ENCODE measurements at places on chromosomes 5 and 9.

DNA sequence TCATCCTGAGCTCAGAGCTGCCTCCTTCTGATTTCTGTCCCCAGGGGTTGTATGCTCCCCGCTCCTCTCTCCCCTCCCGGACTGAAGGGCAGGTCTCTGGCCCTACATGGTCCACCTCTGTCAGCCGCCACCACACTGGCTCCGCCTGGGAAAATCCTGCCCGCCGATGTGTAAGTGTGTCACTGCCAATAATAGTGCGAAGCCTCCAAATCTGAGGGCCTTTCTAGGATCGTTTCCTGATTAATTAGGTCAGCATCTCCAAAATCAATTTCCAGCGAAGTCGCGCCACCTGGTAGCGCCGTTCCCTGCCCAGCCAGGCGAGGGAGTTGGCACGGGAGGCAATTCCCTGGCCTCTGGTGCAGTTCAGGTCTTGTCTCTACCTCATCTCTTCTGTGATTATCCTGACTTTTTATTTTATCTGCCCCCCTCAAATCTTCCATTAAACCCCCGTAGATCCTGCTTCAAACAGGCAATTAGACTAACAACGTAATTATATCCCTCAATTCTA is 73.5 kb downstream of the ZNF618 start:
- DNase-seq, result no peak

DNA sequence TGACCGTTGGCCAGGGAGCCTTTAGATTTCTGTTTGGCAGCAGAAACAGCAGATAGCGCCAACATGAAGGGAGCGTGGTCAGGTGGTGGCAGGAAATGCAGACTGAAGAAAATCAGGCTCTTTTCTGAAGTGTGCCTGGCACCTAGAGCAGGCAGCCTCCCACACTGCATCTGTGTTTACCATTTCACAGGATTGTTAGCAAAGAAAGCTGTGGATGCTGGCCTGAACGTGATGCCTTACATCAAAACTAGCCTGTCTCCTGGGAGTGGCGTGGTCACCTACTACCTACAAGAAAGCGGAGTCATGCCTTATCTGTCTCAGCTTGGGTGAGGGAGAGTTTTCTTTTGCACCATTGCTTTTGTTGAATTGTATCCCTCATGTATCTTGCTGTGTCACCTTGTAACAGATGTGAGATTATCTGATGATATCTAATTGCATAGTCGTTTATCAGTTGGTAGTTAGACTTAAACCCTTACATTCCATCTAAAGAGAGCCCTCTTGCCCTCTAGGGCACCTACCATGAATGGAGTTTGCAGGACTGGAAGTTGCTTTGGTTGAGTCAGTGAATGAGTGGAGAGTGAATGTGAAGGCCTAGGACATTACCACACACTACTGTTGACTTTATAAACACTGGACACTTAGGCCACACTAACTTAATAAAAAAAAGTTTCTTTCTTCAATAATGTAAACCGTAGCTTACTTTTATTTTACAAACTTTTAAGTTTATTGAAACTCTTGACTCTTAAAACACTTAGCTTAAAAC is 42.8 kb downstream of the ACO1 start:
- DNase-seq, result no peak

DNA sequence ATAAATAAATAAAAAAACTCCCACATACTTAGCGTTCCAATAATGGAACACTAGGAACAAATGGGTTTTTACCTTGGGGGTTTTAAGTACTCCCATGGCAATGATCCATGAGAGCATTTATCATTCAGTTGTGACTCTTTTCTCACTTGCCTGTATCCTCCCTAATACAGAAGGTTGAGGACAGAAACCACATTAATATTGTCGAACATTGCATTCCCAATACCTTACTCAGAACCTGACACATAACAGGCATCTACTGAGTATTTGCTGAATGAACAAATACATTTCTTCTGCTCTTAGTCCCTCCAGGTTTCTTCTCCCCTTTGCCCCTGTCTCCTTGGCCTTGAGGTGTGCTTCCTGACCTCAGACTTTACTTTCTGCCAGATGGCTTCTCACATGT is 175.9 kb downstream of the CEMIP2 start:
- DNase-seq, result no peak

DNA sequence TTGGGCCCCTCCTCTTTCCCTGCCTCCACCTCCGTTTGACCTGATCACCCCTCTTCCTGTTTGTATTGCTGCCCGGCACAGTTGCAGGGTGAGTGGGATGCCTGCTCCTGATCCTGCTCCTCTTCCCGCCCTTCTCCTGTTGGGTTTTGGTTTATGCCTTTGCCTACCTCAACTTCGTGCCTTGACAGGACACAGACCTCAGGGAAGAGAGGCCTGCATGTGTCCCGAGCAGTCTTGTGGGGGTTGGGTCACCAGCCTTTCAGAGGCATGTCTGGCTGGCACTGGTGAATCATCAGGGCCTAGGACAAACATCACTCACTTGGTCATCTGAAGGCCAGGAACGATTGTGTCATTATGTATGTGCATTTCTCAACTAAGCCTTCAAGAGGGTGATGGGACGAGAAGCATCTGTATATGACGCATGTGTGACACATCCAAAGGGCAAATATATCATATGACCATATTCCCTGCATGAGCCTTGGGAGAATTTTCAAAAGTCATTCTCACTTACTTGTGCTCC is 56.9 kb downstream of the NPR3 start:
- no peak for DNase-seq

- DNase-seq, result peak; percentile 57
These were observed 568 bp downstream of the MACIR start for GRCh38 chr5:103258957-103259704.

DNA sequence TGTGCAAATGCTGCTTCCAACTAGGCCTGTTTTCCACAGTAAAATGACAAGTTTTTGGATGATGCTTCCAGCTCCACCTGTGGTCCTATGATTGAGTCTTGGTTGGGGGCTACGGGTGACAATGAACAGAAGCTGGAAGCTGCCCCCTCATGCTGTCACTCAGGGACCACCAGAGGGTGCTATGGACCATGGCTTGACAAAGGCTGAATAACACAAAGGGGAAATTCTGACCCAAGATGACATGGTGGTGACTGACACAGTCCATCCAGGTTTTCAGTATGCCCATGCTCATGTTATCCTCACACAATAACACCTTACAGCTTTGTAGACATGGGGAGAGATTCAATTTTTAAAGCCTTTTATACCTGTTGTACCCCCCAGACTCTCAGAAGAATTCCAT is 23.9 kb upstream of the SAP30L start:
- DNase-seq, result no peak

DNA sequence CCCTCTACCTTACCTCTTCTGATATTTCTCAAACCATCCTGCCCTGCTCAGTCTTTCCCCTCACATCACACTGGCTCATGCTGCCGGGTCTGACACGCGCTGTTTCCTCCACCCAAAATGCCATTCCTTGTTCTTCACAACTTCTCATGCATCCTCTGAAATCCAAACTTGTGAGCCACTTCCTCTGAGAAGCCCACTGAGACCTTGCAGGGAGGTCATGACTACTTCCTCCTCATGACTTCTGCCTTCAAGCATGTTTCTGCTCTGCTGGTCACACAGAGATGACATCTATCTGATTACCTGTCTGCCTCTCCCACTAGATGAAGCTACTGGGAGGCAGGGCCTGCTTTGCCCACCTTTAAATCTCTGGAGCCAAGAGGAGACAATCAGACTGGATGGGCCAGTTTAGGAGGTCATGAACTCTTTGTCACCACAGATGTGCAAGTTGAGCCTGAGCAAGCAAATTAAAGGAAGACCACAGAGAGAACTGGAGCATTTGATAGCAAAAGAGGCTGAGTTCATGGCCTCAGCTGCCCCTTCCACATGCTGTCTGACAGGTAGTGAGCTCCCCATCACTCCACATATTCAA is 119.8 kb upstream of the TBC1D2 start:
- no peak for DNase-seq

- no peak for DNase-seq
These were observed 10.0 kb upstream of the FGF18 start for GRCh38 chr5:171409164-171410136.

- no peak for DNase-seq
These were observed 21.7 kb downstream of the SKIC3 start for GRCh38 chr5:95533106-95533505.

DNA sequence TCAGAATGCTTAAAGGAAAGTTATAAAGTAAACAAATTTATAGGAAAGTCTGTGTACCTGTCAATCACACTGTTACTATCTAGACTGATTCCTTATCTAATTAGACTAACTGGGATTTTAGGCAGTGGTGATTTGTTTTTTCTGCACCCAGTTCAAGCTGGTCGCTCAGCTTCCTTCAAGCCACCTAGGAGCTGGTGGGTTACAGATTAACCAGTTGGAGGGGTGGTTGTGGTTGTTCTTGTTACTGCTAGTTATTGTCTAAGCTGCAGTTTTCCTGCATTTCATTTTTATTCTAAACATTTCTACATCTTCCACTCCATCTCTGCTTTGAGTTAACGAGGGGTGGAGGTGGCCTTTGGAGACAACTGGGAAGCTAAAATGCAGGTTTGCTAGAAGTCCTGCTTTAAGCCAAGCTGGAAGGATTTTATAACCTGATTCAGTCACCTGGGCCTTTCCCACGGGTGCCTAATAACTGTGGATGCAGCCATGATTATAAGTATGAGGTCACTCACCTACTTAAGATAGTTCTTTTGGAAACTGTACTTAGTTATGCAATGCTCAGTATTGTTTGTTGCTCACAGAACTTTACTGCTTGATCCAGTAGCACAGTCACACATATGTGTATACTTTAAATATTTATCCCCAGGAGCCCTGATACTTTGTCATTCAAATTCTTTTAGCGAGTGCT is 303.9 kb upstream of the DAP start:
- DNase-seq, result no peak

DNA sequence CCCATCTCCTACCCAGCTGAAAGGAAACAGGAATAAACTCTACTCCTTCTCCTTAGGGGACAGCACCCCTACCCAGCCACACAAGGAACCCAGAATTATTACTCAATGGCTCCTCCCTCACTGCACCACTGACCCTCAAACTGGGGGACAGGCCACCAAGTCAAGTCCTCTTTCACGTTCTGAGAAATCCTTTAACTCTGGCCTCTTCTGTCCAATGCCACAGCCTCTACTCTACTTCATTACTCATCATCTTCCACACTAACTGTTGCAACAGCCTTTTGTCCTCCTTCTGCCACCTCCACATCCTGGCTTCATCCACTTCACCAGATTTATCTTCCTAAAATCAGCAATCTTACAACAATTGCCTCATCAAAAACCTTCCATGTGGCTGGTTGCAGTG is 6.8 kb downstream of the TTC39B start:
- no peak for DNase-seq

DNA sequence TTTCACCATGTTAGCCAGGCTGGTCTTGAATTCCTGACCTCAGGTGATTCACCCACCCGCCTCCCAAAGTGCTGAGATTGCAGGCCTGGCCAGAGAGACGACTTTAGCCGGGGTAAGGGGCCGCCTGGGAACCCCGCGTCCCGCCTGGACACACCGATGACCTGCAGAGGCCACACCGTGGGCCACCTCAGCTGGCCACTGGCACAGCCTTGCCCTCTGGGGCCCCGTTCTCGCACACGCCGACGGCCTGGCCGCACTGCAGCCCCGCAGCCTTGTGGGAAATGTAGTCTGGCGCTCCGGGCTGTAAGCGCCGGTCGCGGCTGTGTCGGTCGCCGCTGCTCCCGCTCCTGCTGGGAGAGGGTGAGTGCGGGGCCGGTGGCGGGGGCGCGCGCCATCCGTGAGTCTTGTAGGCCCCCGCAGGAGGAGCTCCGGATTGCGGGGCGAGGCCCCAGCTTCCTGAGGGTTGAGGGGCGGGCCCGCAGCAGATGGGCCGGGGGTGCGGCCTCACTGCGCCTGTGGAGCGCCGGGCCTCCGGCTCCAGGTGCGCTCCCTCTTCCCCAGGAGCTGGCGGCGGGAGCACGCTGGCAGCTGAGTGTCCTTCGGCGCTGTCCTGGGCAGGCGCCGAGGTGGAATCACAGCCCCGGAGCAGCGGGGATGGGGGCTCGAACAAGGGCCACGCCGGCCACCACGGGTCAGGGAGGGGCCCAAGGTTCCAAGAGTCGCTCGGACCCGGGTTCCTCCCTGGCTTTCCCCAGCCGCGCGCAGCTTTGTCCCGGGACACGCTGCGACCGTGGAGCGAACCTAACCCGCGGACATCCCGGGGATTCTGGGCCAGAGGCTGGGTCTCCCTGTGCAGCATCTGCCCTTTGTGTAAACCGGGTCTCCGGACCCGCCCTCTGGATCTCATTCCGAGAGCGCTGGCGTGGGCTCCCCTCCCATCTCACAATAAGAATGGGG is at the start of gene ZFP2:
ZFP2 (plus strand) TSS at position 299 of the 957 bp plus-strand sequence. CDS start 35,401 bp downstream, outside the sequence.
- DNase-seq, result peak; percentile 46

- no peak for DNase-seq
These were observed 244.6 kb downstream of the ROR2 start for GRCh38 chr9:91705386-91705785.

GRCh38 chr5:171416160-171417049 is 3.0 kb upstream of the FGF18 start:
- DNase-seq, result no peak

GRCh38 chr5:92459654-92460053 is 1076.5 kb upstream of the ARRDC3 start:
- DNase-seq, result no peak

DNA sequence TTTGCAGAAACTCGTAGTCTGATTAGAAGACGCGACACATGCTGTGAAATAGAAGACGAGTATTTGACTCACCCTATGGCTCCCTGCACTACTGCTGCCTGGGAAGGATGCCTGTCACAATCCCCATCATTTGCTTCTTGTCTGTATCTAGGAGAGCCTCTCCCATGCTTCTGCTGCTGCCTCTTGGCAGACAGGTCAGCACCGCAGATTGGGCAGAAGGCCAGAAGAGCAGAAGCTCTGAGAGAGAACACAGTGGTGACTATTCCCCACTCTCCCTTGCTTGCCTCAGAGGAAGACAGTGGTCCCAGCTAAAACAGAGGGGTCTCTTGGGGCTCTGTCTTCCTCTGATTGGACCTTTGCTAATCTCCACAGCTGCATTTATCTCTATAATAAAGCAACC is 84.0 kb upstream of the SMIM32 start:
- no peak for DNase-seq

- no peak for DNase-seq
These were observed 53.0 kb upstream of the RFX3 start for GRCh38 chr9:3578786-3579185.
